ENCODE measurements at places on chromosomes 11 and 22.

- DNase-seq, result no peak
These were observed 38.5 kb downstream of the OSBP2 start for GRCh38 chr22:30733181-30733631.

DNA sequence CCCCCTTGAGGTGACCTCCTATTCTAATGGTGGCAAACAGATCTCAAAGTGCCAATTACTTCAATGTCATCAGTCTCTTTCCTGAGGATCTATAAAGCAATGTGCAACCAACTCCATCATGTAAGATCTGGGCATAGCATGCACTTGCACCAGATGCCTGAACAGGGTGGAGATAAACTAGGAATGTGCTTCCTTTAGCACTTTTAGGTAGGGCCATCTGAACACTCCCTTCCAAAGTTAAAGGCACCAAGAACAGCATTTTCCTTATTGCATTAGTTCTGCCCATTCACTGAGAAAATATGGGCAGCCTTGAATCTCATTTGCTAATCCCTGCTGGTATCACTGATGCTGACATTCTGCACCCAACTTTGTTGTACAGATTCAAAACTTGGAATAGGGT, 112.0 kb downstream of the SGSM3 start:
- DNase-seq, result no peak

DNA sequence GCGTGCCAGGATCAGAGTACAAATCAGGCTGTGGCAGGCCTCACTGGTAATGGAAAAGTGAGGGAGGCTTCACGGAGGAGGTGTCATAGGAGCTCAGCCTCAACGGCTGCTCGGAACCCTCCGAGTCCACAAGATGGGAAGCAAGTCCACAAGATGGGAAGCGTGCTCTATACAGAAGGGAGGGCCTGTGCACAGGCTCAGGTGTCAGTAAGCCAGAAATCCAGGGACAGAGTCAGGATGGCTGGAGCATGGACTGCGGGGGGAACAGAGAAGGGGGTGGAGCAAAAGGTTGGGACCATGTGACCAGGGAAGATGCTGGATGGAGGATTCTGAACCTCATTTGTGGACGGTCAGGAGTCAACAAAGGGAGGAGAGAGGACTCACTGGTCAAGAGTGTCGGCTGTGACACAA, 3.4 kb upstream of the DPP3 start:
- no peak for DNase-seq

- DNase-seq, result no peak
These were observed 72.6 kb upstream of the PARVG start for GRCh38 chr22:44108076-44108475.

GRCh38 chr11:33475993-33476392, 218.8 kb downstream of the HIPK3 start:
- DNase-seq, result no peak

GRCh38 chr11:29271616-29272015, 745.2 kb downstream of the KCNA4 start:
- no peak for DNase-seq

GRCh38 chr22:37557321-37558001, 2.8 kb upstream of the CDC42EP1 start:
- DNase-seq, result no peak

- DNase-seq, result no peak
These were observed 1.7 kb downstream of the MAPK8IP2 start for GRCh38 chr22:50602338-50602700.

- DNase-seq, result no peak
These were observed 1527.9 kb downstream of the BRD1 start for GRCh38 chr22:48299801-48300200.

GRCh38 chr22:36764641-36765040, 11.3 kb downstream of the IFT27 start:
- DNase-seq, result no peak

- DNase-seq, result peak; percentile 63
These were observed 88.3 kb upstream of the MTMR2 start for GRCh38 chr11:96012086-96012824.

DNA sequence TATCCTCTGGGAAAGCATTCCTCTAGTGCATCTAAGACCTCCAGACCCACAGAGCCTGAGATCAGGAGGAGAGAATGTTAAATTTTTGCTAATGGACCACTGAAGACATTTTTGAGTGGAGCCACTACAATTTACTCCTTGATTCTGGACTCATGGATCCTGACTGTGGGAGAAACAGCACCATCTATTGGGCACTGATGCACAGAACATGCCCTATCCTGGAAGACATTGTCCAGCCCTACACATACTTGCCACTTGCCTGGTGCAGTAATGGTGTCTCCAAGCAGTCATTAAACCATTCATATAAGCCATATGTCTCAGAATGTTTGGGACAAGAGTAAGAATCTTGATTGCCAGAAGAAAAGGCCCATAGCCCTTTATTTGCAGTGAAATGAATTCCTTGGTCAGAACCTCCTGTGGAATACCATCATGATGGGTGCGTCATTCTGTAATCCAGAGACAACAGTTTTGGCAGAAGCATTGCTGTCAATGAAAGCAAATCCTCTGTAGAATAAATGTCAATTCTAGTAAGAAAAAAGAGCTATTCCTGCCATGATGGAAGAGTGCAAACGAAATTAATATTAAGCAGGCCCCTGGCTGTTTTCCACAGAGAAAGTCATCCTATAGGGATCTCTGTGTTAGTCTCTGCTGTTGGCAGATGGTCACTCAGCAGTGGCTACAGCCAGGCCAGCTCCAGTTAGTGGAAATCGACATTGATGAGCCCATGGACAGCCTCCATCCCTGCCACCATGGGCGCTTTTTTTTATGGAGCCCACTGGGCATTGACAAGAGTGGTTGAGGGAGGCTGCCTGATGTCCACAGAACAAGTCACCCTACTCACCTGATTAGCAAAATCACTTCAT, 43.5 kb downstream of the GGTLC2 start:
- DNase-seq, result no peak

- no peak for DNase-seq
These were observed 14.0 kb upstream of the TUB start for GRCh38 chr11:8066911-8067455.

DNA sequence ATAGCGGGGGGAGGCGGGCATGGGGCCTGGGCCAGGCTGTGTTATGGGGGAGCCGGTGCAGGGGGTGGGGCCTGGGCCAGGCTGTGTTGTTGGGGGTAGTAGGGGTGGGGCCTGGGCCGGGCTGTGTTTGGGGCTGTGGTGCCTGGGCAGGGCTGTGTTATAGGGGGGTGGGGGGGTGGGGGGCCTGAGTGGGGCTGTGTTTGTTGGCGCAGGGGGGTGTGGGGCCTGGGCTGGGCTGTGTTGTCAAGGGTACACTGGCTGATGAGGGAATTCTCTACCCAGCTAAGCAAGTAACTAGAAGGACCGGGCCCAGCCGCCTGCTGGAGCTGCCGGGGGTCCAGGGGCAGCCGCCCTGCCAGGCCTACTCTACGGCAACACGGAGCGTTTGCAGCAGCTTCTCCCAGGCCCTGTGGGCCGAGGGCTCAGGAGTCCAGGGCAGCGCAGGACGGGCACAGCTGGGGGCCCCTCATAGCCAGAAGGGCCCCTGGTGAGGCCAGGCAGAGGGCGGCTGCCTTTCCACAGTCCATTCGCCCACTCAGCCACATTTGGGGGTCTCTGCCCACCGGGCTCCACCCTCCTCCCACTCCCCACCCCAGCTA, 10.1 kb upstream of the PIM3 start:
- no peak for DNase-seq

DNA sequence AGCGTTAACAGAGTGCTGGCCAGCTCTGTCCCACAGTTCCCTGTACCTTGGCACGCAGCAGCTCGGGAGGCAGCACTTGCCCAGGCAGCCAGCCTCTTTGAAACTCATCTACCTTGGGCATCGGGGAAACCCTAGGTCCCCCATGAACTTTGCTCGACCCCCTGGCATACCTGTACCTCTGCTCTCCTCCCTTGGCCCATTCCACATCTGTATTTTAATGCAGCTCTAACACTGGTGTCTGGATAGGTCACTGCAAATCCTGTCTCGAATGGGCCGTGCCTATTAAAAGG, 304.1 kb downstream of the TBC1D22A start:
- no peak for DNase-seq

All from stimulated activated CD4-positive, alpha-beta T cell treated with anti-CD3 and anti-CD28 coated beads, Interleukin-2, amount 100 ng/mL, for 4 hours (primary cell).